Fibroblast of mammary gland (primary cell): ENCODE measurements at places on chromosomes 16 and 17.

DNA sequence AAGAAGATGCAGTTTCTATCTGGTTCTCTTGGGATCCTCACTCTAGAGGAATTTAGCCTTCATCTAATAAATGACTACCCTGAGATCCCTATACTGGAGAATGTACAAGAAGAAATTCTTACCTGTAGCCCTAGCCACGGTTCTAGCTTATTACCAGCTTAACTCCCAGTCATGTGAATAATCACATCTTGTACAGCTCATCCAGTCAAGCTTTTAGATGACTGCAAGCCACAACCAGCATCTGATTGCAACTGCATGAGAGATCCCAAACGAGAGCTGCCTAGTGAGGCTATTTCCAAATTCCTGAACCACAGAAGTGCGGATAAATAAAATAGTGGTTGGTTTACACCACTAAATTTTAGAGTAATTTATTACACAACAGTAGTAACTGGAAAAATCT lies 196.0 kb upstream of the CPHXL start:
- DNase-seq = no peak

DNA sequence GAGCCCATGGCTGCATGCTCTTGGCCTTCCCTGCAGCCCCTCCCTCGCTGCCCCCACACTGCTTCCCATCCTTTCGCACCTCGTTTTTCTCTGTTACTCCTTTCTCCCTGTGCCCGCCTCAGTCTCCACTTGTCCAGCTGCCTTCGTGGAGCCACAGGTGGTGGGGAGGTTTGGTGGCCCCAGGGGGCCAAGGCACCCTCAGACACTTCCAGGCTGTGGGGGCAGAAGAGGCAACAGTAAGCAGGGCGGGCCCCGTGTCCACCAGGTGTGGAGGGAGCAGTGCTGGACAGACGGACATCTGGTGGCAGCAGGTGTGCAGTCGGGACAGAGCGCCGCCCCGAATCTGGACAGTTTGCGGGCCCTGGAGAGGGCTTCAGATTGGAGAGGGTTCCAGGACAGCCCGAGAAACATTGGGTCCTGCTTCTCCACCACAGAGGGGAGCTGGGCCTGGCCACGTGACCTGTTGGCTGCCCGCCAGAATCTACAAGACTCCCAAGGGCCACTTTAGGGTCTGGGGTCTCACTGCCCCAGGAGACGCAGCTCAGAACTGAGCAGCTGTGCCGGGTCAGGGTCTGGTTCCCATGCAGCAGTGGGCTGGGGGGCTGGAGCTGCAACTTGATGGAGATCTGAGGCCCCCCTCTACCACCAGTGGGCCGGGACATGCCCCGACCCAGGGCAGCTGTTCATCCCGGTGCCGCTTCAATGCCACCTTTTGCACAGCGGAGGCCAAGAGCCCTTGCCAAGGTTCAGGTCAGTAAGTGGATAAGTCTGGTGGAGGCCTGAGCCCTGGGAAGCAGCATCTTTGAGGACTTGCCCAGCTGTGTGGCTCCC lies 22.8 kb downstream of the BAHCC1 start:
- DNase-seq = no peak

GRCh38 chr16:2857451-2858244 lies at the start of gene PRSS22:
Gene PRSS22 (minus strand): TSS chr16:2858170. CDS start chr16:2858104, 66 bp downstream.
- no peak for DNase-seq

DNA sequence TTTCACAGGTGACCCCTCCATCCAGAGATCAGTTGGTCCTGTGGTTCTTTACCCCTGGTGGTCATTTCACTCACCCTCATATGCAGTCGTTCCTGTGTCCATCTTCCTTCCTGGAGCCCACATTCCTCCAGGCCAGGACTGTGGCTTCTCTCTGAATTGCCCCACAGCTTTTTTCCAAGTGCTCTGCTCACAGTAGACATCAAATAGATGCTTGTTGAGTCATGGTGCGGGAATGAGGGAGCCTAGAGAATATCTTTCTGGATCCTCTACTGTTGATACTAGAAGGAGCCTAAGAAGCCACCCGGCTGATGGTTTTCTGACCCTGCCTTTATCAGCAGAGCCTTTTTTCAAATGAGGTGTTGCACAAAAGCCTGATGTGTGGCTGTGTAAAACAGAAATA lies 10.4 kb downstream of the USB1 start:
- no peak for DNase-seq

DNA sequence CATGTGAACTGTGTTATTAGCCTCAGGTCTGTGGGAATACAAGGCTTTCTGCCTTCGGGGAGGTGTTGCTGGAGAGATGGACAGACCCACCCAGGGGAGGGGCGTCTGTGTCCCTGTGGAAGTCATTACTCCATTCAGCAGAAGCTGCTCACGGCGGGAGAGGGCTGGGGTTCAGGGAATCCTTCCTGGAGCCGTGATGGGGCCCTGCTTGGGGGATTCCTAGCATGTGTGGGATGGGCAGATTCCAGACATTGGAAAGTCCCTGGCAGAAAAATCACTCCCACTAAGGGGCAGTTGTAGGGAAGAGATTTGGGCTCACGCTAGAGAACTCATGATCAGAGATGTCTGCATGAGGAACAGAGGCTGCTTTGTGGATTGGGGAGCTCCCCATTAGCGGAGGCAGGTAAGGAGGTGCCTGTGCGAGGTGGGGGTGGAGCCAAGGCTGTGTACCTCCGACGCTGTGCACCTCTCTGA lies 56.3 kb upstream of the IL34 start:
- peak; percentile 36 for DNase-seq

GRCh38 chr17:4789701-4789950 lies 862 bp downstream of the GLTPD2 start:
- DNase-seq = no peak

DNA sequence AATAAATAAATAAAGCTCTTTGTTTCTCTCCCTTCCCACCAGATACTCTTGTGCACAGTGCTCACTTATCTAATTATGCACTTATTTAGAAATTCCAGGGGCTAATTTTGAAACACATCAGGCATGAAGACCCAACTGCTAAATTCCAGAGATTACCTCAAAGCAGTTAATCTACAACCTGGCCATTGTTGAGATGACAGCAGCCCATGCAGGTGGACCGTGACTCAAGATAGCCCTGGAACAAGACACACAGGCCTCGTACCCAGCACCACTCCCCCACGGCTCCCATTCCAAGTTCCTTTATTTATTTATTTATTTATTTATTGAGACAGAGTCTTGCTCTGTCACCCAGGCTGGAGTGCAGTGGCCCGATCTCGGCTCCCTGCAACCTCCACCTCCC lies 60.1 kb upstream of the NPEPPS start:
- no peak for DNase-seq
